Caco-2 (cell line): ENCODE measurements at places on chromosomes 13 and 19.

DNA sequence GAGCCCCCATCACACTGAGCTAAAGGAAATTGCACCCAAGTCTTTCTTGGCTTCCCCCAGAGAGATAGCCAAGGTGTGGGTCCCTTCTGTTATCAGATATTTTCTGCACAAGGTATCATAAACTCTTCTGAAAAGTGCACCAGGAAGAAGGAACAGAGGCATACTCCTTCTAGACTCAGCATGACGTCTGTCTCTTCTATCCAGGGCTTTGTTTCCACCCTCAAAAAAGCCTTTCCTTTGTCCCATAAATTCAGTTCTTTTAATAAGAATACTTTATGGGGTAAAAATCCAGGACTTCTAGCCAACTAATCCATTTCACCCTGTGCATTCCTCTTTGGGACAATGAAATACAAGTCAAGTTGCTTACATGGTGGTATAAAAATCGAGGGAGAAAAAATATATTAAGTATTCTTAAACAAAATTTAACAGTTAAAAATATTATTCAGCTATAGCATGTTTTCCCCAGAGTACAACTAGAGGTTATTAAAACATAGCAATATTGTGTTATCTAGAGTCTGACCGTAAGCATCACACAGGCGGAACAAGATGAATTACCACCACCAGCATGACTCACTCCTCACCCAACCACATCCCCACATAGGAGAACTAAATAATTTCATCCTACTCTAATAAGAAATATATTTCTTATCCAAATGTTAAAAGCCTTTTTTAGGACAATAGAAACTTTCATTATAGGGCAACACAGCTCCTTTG lies 79.9 kb upstream of the GPC6 start:
- H3K27ac ChIP-seq, result no peak overlapping the region
- no peak for DNase-seq
- H3K27me3 ChIP-seq, result no peaks in the 10 kb centered on the region
- H3K4me1 ChIP-seq, result no peaks in the 10 kb centered on the region

- H3K27me3 ChIP-seq, result no peaks in the 10 kb centered on the region
- DNase-seq, result no peak
- H3K27ac ChIP-seq, result no peak overlapping the region
- H3K4me3 ChIP-seq, result no peak overlapping the region
- H3K36me3 ChIP-seq, result no peaks in the 10 kb centered on the region
- no peaks in the 10 kb centered on the region for H3K4me1 ChIP-seq
These were observed 126.7 kb upstream of the ZNF536 start for GRCh38 chr19:30245401-30246039.

GRCh38 chr13:50453188-50453587 lies 390.3 kb downstream of the DLEU7 start:
- no peaks in the 10 kb centered on the region for H3K27me3 ChIP-seq
- H3K4me1 ChIP-seq, result peaks cover 18% of the 10 kb centered on the region
- DNase-seq, result no peak
- H3K27ac ChIP-seq, result no peak overlapping the region
- H3K4me3 ChIP-seq, result no peak overlapping the region
- no peaks in the 10 kb centered on the region for H3K36me3 ChIP-seq

GRCh38 chr19:13417054-13417453 lies 89.2 kb downstream of the CACNA1A start:
- no peaks in the 10 kb centered on the region for H3K4me1 ChIP-seq
- H3K27me3 ChIP-seq, result no peaks in the 10 kb centered on the region
- no peak overlapping the region for H3K27ac ChIP-seq
- H3K36me3 ChIP-seq, result no peaks in the 10 kb centered on the region
- no peak overlapping the region for H3K4me3 ChIP-seq
- no peak for DNase-seq

DNA sequence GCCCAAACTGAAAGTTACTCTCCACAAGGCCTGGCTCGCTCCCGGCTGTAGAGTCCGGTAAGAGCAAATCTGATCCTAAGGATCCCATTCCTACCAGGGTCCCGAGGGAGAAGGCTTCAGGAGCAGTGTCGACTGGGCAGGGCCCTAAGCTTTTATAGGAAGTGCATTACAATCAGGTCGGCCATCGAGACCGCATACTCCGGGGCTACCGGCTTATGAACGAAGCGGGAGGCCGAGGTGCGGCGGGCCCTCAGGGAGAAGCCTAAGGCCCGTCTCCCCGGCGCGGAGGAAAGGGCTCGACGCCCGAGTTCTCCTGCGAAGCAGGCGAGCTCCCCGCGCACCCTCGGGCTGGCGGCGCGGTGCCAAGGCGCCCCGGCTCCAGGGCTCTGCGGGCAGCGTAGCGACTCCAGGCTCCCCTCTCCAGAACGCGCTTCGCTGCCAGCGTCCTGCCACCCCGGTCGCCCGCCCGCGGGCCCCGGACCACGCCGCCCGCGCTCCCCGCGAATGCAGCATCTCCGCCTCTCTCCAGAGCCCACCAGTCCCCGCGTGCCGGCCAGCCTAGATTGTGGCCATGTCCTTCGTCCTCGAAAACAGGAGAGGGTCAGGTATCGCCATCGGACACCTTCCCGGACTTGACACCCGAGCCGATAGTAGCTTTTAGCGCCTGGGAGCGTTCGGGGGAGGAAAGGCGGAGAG lies 1.4 kb downstream of the EFNB2 start:
- no peaks in the 10 kb centered on the region for H3K27me3 ChIP-seq
- peak; percentile 51 for DNase-seq
- peak overlapping the region; percentile 68 for H3K4me3 ChIP-seq
- H3K36me3 ChIP-seq, result no peaks in the 10 kb centered on the region

- no peaks in the 10 kb centered on the region for H3K4me1 ChIP-seq
- H3K4me3 ChIP-seq, result no peak overlapping the region
- no peaks in the 10 kb centered on the region for H3K36me3 ChIP-seq
- H3K27me3 ChIP-seq, result no peaks in the 10 kb centered on the region
- no peak overlapping the region for H3K27ac ChIP-seq
These were observed 111.7 kb downstream of the MIPEP start for GRCh38 chr13:23777575-23777870.

- H3K27me3 ChIP-seq, result no peaks in the 10 kb centered on the region
- DNase-seq, result no peak
- no peak overlapping the region for H3K4me3 ChIP-seq
These were observed 13.0 kb downstream of the SLC7A10 start for GRCh38 chr19:33212436-33213172.

DNA sequence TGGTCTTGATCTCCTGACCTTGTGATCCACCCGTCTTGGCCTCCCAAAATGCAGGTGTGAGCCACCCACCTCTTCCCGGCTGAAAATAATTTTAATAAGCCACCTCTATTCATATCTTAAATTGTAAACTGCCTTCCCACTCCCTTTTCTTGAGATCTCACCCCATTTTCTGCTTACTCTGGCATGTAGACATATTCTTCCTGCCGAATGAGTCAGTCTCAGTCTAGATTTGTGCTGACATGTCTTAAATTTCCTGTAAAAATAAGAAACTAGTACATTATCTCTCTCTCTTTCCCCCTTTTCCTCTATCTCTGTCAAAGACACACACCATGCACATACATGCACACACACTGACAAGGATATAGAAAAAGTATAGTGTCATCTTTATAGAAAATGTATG lies 60.9 kb downstream of the THSD1 start:
- no peak overlapping the region for H3K27ac ChIP-seq
- H3K4me1 ChIP-seq, result 0 out of 2 replicates have a peak, but pooled peaks cover 6% of the 10 kb centered on the region
- no peak for DNase-seq
- H3K27me3 ChIP-seq, result no peaks in the 10 kb centered on the region
- H3K4me3 ChIP-seq, result no peak overlapping the region
- no peaks in the 10 kb centered on the region for H3K36me3 ChIP-seq

DNA sequence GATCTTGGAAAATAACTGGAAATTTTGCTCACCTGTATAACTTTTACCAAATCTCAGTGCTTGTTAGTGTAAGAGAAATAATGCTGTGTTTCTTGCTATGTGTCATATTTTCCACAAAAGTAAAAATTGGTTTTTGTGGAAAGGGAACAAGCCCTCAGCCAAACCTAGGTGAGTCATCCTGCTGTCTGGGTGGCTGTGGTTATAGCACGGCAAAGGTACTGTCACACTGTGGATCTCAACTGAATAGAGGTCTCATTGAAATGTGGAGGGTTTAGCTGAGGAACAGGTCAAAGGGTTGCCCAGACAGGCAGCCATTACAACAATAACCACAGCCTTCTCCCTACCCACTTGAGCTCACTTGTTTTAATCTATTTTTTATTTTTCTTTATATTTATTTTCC lies 338.8 kb upstream of the DACH1 start:
- no peaks in the 10 kb centered on the region for H3K27me3 ChIP-seq
- no peak for DNase-seq
- H3K4me1 ChIP-seq, result no peaks in the 10 kb centered on the region
- H3K36me3 ChIP-seq, result no peaks in the 10 kb centered on the region
- no peak overlapping the region for H3K27ac ChIP-seq

GRCh38 chr13:112685896-112686295 lies 3.9 kb upstream of the ATP11A start:
- no peaks in the 10 kb centered on the region for H3K27me3 ChIP-seq
- H3K27ac ChIP-seq, result peak overlapping the region; percentile 96
- H3K36me3 ChIP-seq, result peaks cover 1% of the 10 kb centered on the region
- H3K4me1 ChIP-seq, result peaks cover 30% of the 10 kb centered on the region
- DNase-seq, result peak; percentile 75
- H3K4me3 ChIP-seq, result no peak overlapping the region

GRCh38 chr13:45966715-45967114 lies 85.8 kb downstream of the ZC3H13 start:
- peaks cover 1% of the 10 kb centered on the region for H3K36me3 ChIP-seq
- no peak overlapping the region for H3K27ac ChIP-seq
- H3K4me3 ChIP-seq, result no peak overlapping the region
- no peaks in the 10 kb centered on the region for H3K27me3 ChIP-seq
- DNase-seq, result no peak

GRCh38 chr19:32460476-32460875 lies 54.9 kb downstream of the DPY19L3 start:
- H3K27me3 ChIP-seq, result no peaks in the 10 kb centered on the region
- H3K4me1 ChIP-seq, result no peaks in the 10 kb centered on the region
- H3K36me3 ChIP-seq, result no peaks in the 10 kb centered on the region; the same call in 1 of the 2 replicates
- no peak for DNase-seq
- H3K27ac ChIP-seq, result no peak overlapping the region

GRCh38 chr19:54209811-54210494 lies 9.3 kb downstream of the RPS9 start:
- peak; percentile 70 for DNase-seq
- H3K27ac ChIP-seq, result peak overlapping the region; percentile 78
- H3K27me3 ChIP-seq, result no peaks in the 10 kb centered on the region
- H3K4me1 ChIP-seq, result peaks cover 65% of the 10 kb centered on the region
- H3K36me3 ChIP-seq, result peaks cover 12% of the 10 kb centered on the region
- H3K4me3 ChIP-seq, result no peak overlapping the region

DNA sequence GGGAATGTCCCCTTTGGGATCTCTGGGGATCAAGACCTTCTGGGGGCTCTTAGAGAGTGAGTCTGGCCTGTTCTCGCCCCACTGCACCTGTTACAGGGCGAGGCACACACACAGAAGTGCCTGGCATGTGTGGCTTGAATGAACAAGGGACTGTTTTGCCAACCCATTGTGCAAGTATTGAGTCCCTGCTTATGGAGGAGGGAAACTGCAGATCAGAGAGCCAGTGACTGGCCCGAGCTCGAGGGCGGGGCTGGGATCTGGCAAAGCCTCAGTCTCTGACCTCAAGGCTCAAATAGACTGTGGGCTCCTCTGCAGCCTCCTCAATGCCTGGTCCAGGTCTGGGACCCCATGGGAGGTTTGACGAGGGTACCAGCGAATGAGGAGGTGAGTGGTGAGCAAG lies 5.5 kb downstream of the RAVER1 start:
- no peaks in the 10 kb centered on the region for H3K27me3 ChIP-seq
- DNase-seq, result no peak
- 0 out of 2 replicates have a peak, but pooled peaks cover 2% of the 10 kb centered on the region for H3K36me3 ChIP-seq
- H3K4me3 ChIP-seq, result no peak overlapping the region

DNA sequence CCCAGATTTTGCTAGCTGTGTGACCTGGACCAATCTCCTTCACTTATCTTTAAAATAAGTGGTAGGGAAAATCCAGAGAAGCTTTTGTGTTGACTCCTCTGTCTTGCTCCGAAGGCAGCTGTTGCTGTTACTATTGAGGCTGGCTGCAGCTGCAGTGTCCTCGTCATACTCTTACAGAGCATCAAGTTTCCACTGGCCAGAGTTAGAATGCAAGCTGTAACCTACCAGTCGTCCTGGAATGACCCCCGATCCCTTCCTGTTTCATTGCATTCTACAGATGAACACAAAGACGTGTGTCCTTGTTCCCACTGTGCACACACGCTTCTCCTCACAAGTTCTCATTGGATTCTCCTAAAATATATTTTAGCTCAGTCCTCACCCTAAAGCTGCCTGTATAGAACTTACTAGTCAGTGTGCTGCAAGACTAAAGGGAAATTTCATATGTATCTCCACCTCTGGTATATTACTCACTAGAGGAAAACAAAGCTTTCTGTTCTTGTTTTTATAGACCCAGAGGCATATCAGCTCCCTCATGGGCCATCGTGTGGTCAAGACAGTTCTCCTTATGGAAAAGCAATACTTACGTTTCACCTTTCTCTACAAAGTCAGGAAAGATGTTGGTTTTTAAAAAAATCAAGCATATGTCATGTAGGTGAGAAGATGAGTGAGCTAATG lies 589.8 kb downstream of the LMO7 start:
- no peak overlapping the region for H3K4me3 ChIP-seq
- H3K36me3 ChIP-seq, result no peaks in the 10 kb centered on the region
- no peak overlapping the region for H3K27ac ChIP-seq
- H3K4me1 ChIP-seq, result no peaks in the 10 kb centered on the region
- DNase-seq, result no peak

DNA sequence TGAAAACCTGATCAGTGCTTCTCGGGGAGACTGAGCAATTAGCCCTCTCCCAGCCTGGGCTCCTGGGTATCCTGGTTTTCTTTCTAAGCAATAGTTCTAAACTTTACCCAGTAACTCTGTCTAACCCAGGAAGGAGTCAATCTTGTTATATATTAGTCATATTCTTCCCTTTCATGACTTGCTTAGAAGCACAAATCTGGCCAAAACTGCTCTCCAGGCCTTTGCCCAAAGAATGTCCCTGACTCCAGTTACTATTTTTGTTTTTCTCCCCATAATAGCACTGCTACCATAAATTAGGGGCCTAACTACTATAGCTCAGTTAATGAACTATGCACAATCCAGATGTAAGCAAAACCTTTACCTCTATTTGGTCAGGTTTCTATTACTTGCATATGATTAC lies 355.8 kb upstream of the HTR2A start:
- no peaks in the 10 kb centered on the region for H3K4me1 ChIP-seq
- no peak overlapping the region for H3K27ac ChIP-seq
- no peak for DNase-seq
- H3K27me3 ChIP-seq, result no peaks in the 10 kb centered on the region
- no peak overlapping the region for H3K4me3 ChIP-seq
- H3K36me3 ChIP-seq, result no peaks in the 10 kb centered on the region

- no peak for DNase-seq
- no peak overlapping the region for H3K4me3 ChIP-seq
- peaks cover 3% of the 10 kb centered on the region; the same call in 1 of the 2 replicates for H3K27me3 ChIP-seq
- no peaks in the 10 kb centered on the region for H3K4me1 ChIP-seq
- H3K27ac ChIP-seq, result no peak overlapping the region
These were observed 403.7 kb downstream of the MYO16 start for GRCh38 chr13:109033090-109033489.

DNA sequence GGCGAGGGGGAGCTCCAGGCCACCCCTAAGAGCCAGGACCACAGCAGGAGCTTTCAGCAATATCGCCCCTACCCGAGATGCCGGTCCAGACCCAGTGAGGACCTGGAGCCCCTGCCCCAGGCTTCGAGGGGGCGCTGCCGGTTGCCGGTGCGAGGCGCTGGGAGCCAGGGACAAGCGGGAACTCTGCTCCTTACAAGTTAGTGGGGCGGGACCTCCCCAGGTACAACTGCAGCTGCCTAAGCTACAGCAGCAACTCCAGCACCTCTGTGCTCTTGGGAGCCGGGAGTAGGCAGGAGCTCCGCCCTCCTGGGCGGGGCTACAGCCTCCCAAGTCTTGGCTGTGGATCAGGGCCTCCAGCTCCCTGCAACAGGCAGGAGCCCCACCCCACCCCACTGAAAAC lies 15.2 kb upstream of the TSC22D1 start:
- H3K4me1 ChIP-seq, result no peaks in the 10 kb centered on the region
- no peak overlapping the region for H3K27ac ChIP-seq
- H3K36me3 ChIP-seq, result no peaks in the 10 kb centered on the region
- H3K4me3 ChIP-seq, result no peak overlapping the region
- no peaks in the 10 kb centered on the region for H3K27me3 ChIP-seq
- DNase-seq, result no peak
